SW480 (cell line): ENCODE measurements at places on chromosomes 5 and 9.

DNA sequence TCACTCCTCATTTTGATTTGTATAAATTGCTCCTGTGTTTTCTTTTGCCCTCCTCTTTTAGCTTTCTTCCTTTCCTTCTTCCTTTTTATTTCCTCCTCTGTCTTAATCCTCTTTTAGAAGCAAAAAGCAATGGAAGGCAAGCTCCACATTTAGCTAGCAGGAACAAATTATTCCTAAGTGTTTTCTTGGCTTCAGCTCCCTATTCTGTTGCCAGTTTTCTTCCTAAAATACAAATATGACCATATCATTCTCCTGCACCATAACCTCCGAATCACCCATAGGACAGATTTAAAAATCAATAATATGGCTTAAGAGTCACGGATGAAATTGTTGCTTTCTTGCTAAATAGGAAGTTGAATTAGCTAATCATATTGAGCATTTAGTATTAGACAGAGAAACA is 49.4 kb downstream of the GRIN3A start:
- DNase-seq, result no peak

DNA sequence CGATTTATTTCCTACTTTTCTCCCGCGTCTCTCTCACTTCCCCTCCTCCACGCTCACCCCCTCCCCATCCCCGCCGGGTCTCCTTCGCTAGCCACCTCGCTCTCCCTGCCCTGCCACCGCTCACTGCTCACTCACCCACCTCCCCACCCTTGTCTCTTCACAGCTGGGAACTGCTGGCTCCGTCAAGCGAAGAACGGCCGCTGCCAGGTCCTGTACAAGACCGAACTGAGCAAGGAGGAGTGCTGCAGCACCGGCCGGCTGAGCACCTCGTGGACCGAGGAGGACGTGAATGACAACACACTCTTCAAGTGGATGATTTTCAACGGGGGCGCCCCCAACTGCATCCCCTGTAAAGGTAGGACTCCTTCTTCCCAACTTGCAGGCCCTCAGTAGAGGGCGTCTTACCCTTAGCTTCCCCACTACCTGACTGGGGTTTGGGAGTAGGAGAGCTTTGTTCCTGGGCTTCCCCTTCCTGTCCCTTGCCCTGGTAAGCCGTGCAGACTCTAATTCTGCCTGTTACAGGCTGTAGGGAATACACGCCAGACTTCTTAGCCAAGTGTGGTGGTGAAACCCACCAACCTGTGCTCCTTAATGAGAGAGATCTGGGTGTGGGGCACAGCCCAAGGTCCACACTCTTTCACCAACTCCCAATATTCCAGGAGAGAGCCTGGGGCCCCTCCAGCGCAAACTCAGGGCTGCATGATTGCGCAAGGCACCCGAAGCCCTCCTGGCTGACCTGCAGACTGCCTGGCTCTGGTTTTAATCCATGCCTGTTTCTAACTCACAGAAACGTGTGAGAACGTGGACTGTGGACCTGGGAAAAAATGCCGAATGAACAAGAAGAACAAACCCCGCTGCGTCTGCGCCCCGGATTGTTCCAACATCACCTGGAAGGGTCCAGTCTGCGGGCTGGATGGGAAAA is 2.5 kb downstream of the FST start:
- DNase-seq, result peak; percentile 12

DNA sequence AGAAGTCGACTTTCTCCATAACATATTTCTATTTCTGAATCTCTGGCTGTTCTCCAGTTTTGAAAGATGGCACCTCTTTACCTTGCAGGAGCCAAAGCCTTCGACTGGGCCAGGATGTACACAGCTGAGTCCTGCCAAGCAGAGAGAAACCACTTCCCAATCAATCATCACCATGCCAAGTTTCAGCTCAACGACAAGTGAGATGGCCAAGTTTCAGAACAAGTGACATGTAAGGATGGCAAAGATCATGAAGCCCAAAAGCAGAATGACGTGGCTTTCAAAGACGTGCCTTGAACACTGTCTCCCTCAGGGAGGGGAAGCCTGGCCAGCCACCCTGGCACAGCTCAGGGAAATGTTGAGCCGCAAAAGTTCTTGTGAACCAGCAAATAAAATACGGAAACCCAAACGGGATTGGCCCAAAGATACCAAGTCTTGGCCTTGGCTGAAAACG is 17.7 kb downstream of the STK10 start:
- DNase-seq, result no peak

- DNase-seq, result no peak
Observed at GRCh38 chr5:72510610-72511181, 3.5 kb upstream of the ZNF366 start.

- no peak for DNase-seq
Observed at GRCh38 chr5:181027452-181028031, 12.5 kb upstream of the BTNL9 start.
